Brain pericyte (primary cell): ENCODE measurements at places on chromosomes 12 and 14.
A peak's percentile ranks its signal among the peaks of the same experiment; 100 is the strongest.

DNA sequence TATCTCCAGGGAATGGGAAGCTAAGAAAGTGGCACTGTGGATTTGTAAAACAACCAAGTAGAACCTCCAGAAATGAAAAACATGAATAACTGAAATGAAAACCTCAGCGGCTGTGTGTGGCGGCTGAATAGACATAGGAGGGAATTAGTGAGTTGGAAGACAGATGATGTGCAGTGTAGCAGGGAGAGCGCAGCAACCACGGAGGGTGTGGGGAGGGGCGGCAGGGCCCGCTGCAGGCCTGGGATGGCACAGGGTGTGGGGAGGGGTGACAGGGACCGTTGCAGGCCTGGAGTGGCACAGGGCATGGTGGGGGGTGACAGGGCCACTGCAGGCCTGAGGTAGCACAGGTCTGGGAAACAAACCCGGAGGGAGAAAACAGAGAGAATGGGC lies 51.1 kb downstream of the BEGAIN start:
- DNase-seq: no peak

DNA sequence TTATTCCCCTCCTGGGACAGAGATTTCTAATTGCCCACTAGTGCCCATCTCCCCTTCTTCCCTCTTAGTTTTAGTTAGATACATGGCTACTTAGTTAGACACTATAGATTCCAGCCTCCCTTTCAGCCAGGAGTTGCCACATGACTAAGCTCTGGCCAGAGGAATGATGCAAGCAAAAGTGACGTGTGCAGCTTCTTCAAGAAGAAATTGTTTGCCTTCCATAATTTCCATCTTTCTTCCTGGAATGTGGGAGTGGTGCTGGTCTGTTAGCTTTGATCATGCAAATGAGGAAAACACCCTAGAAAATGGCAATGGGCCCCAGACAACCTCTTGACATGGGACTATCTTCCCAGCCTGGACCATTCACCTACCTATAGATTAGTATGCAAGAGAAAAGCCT lies 21.4 kb downstream of the CCDC177 start:
- DNase-seq: no peak

DNA sequence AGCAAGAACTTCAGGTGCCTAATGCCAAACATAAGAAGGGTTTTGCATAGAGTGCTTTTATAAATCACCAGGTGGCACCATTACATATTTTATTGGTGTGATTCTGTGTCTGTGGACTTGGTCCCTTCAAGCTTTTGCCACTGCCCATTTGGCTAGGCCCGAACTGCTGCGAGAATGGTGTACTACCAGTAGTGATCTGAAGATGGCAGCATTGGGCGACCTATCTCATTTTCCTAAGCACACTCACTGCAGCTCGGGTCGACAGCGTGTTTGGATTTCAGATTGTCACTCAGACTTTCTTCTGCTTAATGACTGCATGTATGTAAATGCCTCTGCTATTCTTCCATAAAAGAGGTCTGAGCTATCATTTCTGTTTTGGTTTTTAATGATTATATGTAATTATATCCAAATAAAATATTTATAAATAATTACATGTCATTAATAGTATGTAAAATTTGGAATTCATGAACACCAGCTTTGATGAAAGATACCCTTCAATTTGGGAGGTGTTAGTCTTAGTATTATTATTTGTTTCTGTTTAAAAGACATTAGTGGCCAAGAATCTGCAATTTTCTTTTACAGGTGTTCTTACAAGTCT lies 78.5 kb downstream of the TPH2 start:
- peak; percentile 36 for DNase-seq

DNA sequence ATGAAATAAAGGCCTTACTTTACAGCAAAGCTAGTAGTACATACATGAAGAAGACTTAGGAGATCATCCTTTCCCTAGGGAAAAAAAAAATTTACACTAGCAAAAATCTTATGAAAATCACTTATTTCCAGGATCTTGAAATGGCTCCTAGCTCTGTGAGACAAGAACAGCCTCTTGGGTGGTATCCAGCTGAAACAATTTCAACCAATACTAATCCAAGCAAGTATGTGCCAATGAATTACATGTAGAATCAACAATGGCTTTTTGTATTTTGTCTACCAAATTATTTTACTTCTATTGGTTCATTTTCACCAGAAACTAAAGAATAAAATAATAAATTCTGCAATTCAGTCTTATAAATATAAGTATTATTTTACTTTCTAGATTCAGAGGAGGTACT lies 2.7 kb upstream of the SLCO1A2 start:
- no peak for DNase-seq

DNA sequence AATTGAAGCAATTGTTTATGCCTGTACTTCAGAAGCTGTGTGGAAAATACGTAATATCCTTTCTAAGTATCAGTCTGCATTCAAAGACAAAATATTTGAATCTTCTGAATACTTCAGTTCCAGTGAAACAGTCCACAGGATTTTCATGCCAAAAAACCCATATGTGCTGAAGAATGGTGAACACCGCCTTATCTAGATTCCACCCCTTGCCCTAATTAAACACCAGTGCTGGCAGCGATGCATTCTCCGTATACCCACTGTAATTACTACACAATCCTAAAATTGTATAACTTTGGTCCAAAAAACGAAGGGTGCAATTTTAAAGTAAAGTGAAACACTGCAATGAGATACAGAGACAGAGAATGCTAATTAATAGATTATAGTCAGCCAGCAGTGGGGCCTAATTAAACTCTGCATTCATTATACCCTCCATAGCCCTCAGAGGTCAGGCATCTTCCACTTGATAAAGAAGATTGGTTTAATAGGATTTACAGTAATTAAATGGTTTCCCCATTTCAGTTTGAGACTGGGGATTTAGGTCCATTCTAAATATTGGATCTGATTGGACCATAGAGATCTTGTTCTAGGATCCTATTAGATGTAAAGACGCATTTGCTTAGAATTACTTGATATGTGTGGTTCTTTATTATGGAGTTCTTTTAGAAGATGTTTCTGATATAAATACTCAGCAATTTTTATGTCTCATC lies 43.9 kb downstream of the ERC1 start:
- DNase-seq: no peak

DNA sequence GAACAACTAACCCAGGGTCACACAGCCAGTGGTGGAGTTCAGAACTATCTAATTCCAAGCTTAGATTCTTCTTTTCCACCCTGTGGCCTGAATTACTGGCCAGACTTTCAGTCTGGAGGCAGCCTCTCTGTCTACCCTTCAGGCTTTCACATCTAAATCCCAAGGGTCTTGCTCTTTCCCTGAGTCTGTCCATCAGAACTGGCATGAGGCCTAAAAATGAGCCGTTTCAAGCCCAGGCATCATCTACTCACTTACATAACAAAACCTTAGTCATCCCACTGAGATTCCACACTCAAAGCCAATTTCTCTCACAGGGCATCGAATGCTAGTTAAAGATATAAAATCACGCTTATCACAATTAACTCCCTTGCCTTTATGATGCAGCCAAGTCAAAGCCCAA lies 1.3 kb upstream of the PTGDR start:
- peak; percentile 59 for DNase-seq
